NCI-H2171 treated with DMSO at 0.1 percent for 48 hours (cell line): ENCODE measurements at places on chromosomes 3 and 15.
A peak's percentile ranks its signal among the peaks of the same experiment; 100 is the strongest.

- no peak for DNase-seq
These were observed 26.5 kb downstream of the SPINK8 start for GRCh38 chr3:48306860-48307530.

GRCh38 chr3:100221159-100221558, 39.6 kb upstream of the TBC1D23 start:
- DNase-seq, result no peak

DNA sequence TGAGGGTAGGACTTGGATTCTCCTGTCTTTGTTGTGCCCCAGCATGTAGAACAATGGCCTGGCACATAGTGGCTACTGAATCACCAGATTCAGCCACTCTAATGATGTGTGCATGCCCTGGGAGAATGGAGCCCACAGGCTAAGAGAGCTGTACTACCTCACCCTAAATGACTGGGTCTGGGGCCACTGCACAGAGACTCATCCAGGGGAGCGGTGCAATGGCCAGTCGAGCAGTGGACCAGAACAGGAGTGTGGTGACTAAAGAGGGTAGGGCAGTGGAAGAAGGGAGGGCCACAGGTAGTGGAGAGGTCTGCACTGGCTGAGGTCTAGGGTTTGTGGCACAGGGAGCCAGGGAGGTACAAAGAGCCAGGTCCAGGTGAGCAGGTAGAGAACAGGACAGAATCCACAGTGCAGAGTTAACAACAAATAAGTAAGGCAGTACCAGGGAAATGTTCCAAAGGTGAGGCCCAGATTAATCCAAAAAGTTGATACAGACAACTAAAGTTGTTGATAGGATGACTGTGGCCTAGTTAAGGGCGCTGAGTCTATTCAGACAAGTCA, 142.7 kb upstream of the ATP11B start:
- DNase-seq, result no peak

- DNase-seq, result peak; percentile 75
These were observed 51.2 kb upstream of the MINAR1 start for GRCh38 chr15:79380755-79381497.

DNA sequence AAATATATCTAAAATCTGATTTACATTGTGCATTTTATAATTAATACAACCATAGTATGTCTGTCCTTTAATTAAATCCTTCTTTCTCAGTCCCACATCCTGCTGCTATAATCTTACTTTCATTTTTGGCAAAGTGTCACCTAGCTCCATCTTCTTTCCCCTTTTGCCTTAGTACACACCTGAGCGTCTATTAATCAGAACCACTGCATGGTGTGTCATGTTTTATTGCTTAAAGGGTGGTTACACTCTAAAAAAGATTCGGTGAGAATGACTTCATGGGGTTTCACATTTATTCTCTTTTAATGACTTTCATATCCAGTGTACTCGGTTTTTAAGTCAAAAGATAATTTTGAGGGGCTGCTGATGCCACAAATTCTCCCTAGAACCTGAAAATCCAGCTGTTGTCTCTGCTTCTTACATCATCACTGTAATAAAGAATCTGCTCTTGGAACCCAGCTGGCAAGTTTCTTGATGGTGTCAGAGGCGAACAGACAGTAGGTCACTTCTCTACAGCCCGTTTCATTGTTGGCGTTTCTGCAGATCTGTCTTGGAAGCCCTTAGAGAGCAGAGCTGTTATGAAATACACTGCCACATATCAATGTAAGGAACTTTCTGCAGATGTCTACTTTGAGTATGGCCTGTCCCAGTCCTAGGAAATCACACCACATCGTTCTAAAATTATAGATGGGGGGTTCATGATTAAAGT, 99.7 kb downstream of the TIGIT start:
- DNase-seq, result no peak

GRCh38 chr3:147652651-147653366, 243.6 kb downstream of the ZIC1 start:
- no peak for DNase-seq

- DNase-seq, result no peak
These were observed 66.7 kb upstream of the GCSAM start for GRCh38 chr3:112199622-112200316.

DNA sequence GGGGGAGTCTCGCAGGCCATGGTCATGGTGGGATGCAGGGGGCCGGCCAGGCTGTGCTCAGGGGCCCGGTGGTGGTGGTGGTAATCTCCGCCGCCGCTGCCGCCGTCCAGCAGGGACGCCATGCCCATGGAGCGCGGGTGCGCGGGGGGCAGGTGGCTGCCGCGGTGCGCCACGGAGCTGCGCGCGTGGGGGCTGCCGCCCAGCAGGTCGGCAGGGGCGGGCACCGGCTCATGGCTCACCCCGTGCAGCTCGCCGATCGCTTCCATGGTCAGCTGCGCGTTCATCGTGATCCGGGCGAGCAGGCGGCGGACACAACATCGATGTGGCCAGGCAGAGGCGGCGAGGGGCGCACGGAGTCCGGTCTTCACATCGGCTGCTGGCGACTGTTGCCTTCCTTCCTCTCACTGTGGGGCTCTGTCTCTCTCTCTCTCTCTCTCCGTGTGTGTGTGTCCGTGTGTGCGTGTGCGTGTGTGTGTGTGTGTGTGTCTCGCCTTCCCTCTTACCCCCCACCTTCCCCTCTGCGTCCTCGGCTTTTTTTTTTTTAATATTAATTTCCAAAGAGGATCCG, 451 bp downstream of the ONECUT1 start:
- peak; percentile 47 for DNase-seq

GRCh38 chr3:28467414-28467813, 118.8 kb upstream of the AZI2 start:
- no peak for DNase-seq

- DNase-seq, result no peak
These were observed 183.0 kb downstream of the SUCNR1 start for GRCh38 chr3:152056481-152056880.

DNA sequence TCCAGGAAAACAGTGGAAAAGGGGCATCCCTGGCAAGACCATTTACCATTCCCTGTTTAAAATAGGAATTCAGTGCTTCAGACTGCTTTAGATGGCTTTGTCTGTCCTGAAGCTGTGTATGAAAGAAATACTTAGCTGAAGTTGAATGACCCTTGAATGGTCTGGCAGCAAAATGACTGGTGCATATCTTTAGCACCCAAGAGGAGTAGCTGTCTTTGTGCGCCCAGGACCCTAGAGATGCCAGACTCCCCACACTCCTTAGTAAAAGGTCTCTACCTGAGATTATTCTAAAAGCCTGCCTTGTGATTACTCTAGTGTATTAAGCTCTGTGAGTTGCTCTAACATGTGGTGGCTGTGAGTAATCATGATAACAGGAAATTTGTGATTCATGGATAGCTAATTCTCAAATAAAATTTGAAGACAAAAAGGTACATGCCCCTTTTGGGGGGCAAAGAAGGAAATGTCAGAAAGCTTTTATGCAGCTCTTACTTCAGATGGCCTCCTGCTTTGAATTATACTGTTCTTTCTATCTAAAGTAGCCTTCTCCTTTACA, 3.2 kb downstream of the MAPKBP1 start:
- no peak for DNase-seq

- DNase-seq, result peak; percentile 60
These were observed 964.6 kb downstream of the SI start for GRCh38 chr3:164113371-164114332.

DNA sequence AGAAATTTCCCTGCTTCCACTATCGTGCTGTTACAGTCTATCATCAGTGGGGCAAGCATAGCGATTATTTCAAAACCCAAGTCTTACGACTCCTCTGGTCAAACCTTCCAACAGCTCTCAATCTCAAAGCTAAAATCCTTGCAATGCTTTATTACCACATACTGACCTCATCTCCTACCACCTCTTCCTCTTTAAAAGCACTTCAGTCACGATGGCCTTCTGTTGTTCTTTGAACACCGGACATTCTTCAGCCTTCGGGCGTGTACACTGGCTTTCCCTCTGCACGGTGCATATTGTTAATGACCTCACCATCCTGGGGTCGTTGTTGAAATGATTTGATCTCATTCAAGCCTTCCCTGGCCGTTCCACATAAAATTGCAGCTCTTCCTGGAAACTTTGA, 31.1 kb downstream of the MAGEL2 start:
- DNase-seq, result no peak
